ENCODE measurements at places on chromosomes 3 and 15. TPM values are rescaled to one million over a fixed set of nuclear protein-coding genes. Genes with fewer than 3 reads are reported as not detected.
A peak's percentile ranks its signal among the peaks of the same experiment; 100 is the strongest.

The SLC22A14 gene
- 0.14 TPM for total RNA-seq

The CMC1 gene
- total RNA-seq = 33.0 TPM

The COL6A5 gene
- total RNA-seq = not detected

The DISP2 gene
- 0.91 TPM for total RNA-seq

The IL5RA gene
- total RNA-seq = 3.5 TPM

The PLSCR5 gene
- total RNA-seq = not detected

The CRYBG3 gene
- 21.1 TPM for total RNA-seq

The RASL12 gene
- total RNA-seq = 69.6 TPM

The EPHA3 gene
- 12.9 TPM for total RNA-seq

The SLC9A9 gene
- total RNA-seq = 9.2 TPM

The SCAANT1 gene
- total RNA-seq = not detected

DNA sequence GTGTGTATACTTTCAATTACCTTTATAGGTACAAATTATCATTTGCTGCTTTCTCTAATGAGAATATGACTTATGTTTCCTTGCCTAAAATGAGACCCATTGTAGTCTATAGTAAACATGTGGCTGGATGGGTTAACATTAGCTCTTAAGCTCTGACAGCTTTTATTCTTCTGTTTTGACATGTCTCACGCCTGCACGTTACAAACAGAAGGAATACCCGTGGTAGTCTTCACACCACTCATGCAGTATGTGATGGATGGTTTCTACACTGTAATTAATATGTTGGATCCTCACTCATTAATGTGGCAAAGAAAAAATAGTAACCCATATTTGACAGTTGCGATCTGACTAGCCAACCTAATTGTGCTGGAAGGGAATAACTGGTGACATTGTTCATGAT lies 133.4 kb upstream of the MITF start:
- no peak for DNase-seq

DNA sequence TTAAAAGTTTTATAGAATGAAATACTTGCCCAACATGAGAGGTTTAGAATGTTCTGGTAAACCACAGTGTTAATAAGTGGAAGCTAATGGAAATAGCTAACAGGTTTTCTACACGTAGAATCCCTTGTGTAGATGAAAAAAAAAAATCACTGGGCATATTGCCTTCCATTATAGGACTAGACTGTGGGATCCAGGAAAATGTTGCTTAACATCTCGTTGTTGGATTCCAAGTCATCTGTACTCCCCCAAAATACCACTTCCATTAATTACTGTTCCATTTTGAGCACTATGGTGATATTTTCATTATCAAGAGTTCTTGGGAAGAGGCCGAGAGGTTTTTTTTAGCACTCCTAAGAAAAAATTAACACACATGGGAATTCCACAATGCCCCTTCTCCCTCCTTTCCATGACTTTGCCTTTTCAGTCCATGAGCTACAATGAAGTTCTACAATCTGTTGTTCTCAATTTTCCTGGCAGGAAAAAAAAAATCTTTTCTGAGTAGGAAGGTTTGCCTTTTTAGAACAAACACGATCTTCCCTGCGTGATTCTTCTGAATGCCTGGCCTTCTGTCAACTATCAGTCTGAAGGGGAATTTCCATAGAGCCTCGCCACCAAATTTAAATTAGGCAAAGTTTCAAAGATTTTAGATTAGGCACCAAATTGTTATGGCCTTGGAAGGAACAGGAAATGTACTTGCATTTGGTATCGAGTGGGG lies 74.4 kb upstream of the CTDSPL start:
- DNase-seq = no peak

DNA sequence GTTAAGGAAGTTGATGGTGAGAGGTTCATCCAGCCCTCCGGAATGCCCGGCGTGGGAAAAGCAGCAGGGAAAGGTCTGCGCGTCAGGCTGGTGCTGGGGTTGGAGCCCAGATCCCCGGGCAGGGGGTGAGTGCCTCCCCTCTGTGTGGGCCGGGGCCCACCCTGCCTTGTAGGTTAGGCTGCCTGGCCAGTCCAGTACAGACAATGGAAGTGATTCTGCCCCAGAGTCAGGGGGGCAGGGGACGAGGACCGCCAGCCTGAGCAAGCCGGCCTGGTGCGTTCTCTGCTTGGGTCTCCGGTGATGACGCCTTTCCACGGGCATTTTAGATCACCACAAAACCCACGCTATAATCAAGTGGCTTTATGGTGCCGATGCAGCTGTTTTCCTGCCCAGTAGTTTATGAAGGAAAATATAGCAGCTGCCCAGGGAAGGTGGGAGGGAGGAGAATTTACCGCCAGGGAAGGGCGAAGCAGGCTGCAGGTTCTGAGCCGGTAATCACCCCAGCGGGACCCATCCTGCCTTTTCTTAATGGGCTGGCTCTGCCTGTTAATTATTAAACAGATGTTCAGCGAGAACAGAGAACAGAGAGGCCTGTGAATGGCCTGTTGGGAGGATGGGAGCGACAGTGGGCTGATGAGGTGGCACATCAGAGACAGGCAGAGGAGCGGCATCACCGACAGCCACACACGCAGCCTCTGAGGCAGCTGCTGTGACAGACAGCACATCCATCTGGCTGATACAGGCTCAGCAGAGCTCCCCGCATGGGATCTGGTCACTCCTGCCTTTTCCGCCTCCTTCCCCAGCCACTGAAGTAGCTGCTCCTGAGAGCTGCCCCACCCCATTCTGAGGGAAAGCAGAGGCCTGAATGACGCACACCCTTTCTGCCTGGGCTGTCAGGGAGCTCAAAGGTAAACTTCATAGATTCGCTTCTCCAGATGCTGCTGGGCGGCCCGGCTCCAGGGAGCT lies 35.2 kb downstream of the BDH1 start:
- no peak for DNase-seq

GRCh38 chr3:15298504-15298903 lies 33.9 kb downstream of the SH3BP5 start:
- no peak for DNase-seq

DNA sequence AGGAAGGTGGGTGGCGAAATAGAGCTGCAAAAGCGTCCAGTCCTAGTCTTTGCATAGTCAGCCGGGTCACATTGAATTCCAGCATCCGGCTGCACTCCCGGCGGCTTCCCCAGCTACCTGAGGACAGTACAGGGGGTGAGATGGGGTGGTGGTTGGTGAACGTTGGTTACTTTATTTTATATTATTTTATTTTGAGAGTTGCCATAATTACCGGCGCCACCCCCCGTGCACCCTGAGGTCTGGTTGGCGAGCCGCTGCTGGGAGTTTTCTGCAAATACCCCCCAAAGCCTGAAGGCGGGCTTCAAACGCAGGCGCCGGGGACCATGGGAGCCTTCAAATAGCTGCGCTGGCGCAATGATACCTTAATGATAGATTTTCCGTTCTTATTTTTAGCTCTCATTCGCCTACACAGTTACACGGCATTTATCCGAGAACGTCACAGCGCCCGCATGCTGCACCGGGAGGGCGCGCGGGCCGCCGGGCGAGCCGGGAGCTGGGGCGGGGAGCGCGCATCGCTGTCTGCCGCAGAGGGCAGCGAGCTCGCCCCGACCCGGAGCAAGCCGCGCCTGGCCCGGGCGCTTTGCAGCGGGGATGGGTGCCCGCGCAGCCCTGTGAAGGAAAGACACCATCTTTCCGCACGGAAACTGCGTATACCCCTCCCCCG lies 756 bp upstream of the RASGRF1 start:
- no peak for DNase-seq

GRCh38 chr3:160105907-160106584 lies 117.4 kb downstream of the IL12A start:
- no peak for DNase-seq

DNA sequence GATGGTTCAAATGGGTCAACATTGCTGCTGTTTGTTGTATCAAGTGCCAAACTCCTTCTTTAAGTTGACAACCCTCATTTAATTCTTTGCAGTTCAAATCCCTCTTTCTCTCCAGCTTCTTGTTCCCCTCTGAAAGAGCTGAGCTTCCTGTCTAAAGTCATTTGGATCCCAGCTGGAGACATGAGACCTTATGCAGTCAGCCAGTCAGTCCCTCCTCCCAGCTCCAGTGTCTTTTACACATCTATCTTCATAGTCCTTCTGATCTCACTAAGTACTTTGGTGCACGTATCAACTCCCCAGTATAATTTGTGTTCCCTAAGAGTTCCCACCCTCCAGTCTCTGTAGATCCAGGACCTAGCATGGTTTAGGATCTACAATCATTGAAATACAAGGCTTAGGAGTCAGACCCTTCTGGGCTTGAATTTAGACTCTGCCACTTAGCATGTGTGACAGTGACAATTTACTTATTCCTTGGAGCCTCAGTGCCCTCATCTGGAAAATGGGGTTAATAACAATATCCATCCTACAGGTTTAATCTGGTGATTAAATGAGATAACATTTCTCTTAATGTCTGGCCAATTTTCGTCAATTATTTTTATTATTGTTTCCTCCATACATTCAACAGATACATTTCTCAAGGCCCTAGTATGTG lies 102.8 kb upstream of the SEMA6D start:
- DNase-seq = no peak

DNA sequence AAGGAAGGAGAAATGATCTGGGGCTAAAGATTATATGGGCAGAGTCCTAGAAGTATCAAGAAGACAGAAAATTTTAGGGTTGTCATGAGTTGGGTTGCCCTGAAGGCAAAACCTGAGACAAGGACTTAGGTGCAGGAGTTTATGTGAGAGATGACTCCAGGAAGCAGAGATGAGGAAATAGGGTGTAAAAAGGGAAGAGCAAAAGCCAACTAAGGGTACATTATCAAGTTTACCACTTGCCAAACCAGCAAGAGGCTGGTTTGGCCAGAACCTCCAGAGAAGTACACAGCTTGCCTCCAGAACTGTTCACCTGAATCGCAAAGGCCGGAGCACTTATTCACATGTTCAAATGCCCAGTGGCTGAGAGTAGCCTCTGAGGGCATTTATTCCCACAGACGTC lies 116.7 kb downstream of the FHIT start:
- DNase-seq = no peak

GRCh38 chr3:16060358-16060852 lies 114.1 kb upstream of the GALNT15 start:
- peak; percentile 76 for DNase-seq

DNA sequence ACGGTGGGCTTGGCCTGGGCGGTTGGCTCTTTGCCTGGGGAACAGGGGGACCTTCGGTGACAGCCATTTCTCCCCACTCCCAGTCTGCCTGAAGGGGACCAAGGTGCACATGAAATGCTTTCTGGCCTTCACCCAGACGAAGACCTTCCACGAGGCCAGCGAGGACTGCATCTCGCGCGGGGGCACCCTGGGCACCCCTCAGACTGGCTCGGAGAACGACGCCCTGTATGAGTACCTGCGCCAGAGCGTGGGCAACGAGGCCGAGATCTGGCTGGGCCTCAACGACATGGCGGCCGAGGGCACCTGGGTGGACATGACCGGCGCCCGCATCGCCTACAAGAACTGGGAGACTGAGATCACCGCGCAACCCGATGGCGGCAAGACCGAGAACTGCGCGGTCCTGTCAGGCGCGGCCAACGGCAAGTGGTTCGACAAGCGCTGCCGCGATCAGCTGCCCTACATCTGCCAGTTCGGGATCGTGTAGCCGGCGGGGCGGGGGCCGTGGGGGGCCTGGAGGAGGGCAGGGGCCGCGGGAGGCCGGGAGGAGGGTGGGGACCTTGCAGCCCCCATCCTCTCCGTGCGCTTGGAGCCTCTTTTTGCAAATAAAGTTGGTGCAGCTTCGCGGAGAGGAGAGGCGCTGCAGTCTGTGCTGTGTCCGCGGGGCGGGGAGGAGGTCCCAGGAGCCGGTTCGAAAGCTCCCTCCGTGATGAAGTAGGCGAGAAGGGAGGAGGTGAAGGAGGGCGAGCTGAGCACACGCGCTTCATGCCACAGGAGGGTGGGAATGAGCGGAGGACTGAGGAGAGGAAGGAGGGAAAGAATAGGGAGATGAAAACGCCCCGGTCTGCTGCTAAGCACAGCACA lies 9.6 kb downstream of the CLEC3B start:
- peak; percentile 74 for DNase-seq

- DNase-seq = no peak
These were observed 74.9 kb downstream of the PIK3R4 start for GRCh38 chr3:130671545-130672312.

GRCh38 chr3:31240874-31241273 lies 291.9 kb upstream of the STT3B start:
- no peak for DNase-seq

- no peak for DNase-seq
These were observed 7.8 kb upstream of the STAC start for GRCh38 chr3:36372534-36372935.

DNA sequence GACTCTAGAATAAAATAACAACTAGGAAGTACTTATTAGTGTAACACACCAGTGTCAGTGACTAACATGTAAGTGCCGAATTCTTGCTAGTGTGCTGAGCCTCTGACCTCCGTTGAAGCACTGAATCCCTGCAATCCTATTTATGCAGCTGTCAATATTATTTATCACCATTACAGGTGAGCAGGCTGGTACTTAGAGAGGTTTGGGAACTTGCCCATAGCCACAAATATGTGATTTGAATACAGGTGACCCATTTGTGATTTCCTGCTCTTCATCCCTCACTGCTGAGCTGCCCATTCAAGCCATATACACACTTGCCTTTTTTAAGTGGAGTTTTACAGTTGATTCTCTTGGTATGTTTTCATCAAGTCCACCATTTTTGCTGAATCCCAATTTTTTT lies 12.2 kb downstream of the EIF4E3 start:
- no peak for DNase-seq

DNA sequence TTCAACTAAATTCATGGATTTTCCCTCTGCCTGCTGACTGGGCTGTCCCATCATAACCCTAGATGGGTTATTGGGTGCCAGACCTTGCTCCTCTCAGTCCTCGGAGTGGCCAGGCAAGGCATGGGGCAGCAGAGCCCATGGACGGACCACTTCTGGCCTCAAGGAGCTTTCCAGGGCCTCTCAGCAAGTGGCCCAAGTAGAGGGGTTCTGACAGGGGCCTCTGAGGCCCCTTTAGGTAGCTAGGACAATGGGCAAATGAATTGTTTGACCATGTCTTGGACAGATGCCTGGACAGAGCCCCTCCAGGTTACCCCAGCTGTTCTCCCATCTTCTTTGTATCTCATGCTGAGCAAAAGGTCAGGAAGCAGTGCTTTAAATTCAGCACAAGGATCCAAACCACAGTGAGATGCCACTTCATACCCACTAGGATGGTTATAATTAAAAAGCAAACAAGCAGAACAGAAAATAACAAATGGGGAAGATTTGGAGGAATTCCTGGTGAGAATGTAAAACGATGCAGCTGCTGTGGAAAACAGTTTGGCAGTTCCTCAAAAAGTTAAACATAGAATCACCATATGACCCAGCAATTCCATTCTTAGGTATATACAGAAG lies 61.6 kb downstream of the SPSB4 start:
- DNase-seq = no peak

DNA sequence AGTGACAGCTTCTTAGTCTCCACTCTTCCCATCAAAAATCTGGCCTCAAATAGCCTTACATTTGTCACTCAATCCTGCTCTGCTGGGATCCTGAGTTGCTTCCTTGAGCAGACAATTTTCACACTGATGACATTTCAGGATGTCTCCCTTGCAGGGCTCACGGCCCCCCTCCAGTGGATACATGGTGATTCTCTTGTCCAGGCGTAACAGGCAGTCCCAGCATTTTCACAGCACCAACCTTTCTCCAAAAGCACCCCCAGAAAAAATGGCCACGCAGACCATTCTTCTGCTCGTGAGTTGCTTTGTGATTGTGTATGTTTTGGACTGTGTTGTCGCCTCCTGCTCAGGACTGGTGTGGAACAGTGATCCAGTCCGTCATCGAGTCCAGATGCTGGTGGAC lies 47.4 kb upstream of the WNT7A start:
- DNase-seq = no peak

Data from right cardiac atrium (tissue), 5 donors.